Stimulated activated CD4-positive, alpha-beta T cell treated with anti-CD3 and anti-CD28 coated beads, Interleukin-15, amount 100 ng/mL, for 1 hour (primary cell): ENCODE measurements at places on chromosomes 1 and 21.

- DNase-seq = no peak
These were observed 126.9 kb downstream of the TMEM53 start for GRCh38 chr1:44547361-44547760.

GRCh38 chr1:212401838-212402582 is 12.7 kb downstream of the PACC1 start:
- DNase-seq = no peak

DNA sequence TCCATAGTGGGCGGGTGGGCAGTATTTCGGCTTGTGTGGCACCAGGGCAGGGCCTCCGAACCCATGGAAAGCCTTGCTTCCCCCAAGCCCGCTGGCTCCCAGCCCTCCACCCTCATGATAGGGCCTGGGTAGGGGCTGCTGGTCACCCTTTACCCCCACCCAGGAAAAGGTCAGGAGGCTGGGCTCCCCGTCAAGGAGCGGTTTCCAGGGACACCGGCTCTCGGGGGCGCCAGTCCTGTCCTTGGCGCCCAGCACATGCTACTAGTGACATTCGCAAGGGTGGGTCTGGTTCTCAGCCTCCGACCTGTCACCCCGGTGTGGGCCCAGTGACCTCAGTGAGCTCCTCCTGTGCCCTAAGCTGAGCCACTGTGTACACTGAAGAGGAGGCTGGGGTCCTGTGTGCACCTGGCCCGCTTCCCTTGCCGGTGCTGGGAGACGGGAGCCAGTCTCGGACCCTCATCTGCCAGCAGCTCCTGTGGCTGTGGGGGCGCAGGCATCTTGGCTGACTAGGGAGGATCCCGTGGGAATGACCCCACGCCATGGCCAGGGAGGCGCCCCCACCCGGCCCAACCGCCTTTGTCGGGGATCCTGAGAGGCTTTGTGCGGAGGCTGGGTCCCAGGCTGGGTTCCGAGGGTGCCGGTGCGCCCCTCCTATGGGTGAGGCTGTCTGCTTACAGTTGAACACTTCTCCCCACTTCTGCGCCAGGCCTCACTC is 54.6 kb downstream of the SKI start:
- no peak for DNase-seq

- DNase-seq = no peak
These were observed 42.5 kb upstream of the SLC19A1 start for GRCh38 chr21:45584786-45585185.

GRCh38 chr1:66294707-66295370 is 239.1 kb upstream of the SGIP1 start:
- DNase-seq = no peak

DNA sequence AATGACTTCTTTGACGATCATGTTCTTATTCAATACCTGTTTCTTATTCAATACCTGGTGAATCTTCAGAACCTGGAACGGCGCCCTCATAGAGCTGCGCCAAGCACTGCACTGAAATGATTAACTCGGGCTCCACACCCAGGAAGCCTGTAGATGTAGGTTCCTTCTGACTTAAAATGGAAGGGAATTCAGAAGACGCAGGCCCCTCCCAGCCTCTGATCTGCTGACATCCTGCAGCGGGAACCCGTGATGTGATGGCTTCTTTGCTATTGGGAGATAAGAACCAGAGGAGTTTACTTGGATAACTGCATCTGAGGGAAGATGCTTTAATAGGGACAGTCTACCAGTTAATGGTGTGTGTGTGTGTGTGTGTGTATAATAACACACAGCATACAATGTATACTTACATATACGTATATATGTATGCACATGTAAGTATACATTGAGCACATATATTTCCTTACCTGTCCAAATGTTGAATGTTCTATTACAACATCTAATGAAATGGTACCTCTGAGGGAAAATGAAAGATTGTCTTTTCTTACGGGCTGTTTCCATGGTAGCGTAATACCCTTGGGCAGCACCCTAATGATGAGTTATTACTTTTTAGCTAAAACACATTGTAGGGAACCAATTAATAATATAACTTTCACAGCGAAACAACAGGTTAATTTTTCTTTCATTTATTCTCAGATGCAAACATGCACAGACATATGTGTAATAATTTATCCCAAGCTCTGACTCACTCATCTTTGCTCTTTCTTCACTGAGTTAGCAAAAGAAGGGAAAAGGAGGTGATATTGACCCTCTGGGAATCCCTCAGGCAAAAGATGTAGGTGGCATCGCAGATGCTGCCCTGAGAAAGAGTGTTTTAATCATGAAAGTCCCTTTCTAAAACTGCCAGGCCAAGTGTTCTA is 379.8 kb downstream of the SIPA1L2 start:
- DNase-seq = no peak

DNA sequence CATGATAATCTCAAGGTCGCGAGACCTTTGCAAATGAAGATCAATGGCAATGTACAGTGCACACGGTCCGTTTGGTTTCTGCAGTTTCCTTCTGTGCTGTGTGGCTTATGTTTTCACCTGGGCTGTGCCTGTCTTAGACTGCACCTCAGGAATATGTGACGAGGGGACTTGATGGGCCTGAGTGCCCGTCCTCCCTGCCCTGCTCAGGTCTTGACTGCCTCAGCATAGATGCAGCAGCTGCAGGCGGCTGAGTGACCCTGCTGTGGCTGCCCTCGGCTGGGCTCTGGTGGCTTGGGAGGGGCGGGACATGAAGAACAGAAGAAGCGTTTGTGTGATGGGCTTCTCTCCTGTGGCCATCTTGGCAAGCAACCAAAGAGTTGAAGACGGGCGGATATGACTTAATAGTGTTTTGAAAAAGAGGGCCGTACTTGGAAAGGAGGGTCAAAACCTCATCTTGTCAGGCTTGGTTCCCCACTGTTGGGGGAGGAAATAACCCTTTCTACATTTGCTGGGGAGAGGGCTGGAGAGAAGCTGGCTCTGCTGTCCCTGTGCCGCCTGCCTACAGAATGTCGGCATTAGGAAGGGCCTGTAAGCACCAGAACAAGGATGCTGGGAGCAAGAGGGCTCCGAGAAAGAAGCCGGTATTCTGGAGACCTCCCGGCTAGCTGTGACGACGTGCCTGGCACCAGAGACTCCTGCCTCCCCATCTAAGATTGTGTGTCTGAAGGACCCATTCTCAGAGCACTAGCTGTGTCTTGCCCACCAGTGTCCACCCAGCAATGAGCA is 7.1 kb downstream of the MYBPHL start:
- DNase-seq = no peak

- no peak for DNase-seq
These were observed 15.9 kb upstream of the IFNAR1 start for GRCh38 chr21:33308586-33309490.

DNA sequence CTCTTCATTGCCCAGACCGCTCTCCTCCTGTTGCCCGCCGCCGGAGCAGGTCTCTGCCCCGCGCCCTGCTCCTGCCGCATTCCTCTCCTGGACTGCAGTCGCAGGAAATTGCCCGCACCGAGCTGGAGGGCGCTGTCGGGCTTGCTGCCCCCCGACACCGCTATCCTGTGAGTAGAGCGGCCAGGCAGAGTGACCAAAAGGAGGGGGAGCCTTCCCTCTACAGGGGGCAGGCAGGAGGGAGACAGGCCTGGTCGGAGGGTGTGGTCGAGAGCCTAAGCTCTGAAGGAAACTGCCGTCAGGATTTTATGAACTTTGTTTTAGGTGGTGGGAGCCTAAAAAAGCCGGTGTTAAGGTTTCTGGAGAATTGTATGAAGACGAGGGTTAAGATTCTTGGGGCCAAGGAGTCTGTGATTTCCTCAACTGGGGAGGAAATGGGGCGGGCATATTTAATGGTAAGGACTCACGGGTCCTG is 517 bp downstream of the LRIG2 start:
- no peak for DNase-seq

DNA sequence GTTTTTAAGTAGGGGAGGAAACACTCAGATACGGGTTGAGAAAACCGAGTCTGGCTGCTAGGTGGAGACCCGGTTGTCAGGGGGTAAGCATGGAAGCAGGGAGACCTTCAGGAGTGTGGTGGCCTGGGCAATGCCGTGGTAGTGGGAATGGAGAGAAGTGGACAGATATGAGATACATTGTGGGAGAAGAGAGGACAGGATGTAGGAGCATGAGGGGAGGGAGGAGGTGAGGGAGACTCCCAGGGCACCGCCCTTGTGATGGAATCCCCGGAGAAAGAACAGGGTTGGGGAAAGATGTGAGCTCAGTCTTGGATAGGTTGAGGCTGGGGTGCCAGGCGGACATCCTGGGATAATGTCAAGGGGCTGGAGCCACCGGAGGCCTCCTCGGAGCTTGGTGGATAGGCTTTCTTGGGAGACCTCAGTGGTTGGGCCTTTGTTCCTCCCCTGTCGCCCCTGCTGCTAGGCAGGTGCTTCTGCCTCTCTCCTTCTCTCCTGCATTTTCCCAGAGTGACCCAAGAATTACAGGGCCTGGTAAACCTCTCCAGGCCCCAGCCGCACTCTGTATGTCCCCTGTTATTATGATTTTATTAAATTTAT is 21.3 kb downstream of the ZNF362 start:
- DNase-seq = no peak

- DNase-seq = no peak
These were observed 10.0 kb upstream of the MCOLN3 start for GRCh38 chr1:85058311-85058710.

DNA sequence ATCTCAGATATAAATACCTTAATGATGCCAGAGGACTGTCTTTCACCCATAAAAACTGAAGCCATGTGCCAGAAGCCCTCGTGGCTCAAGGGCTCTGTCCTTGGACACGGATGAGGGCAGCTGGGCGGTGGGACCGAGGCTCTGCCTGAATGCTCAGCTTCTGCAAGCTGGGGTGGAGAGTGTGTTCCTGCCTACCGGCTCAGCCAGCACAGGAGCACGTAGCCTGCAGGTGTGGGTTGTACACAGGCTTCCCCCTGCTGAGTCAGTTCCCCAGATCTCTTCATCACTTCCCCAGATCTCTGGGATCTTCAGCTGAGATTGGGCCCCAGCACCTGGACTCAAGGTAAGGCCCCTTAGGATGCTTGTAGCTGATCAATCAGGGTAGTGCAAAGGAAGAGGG is 15.4 kb downstream of the KCNJ15 start:
- DNase-seq = no peak

DNA sequence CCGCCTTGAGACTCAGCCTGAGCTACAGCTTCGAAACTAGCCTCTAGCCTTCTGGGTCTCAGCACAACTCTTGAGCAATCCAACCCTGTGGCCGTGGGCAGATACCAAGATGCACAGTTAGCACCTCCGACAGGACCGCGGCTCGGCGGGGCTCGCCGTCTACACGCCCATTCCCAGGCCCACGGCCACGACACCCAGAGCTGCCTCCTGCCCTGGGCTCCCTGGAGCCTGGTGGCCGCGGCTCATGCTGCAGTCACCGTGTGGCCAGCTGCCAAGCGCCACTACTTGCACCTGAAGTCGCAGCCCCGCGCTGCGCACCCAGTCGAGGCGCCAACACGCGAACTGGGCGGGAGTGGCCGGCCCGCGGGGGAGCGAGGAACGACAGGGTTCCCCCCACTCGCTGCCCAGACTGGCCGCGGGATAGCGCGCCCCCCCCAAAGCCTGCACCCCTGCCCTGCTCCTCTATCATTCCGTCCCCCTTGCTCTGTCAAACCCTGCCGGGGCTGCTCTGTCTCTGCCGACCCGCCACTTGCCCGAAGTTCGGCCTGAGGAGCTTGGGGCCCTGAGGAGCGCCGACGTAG is 729 bp upstream of the CDCA8 start:
- DNase-seq = no peak

DNA sequence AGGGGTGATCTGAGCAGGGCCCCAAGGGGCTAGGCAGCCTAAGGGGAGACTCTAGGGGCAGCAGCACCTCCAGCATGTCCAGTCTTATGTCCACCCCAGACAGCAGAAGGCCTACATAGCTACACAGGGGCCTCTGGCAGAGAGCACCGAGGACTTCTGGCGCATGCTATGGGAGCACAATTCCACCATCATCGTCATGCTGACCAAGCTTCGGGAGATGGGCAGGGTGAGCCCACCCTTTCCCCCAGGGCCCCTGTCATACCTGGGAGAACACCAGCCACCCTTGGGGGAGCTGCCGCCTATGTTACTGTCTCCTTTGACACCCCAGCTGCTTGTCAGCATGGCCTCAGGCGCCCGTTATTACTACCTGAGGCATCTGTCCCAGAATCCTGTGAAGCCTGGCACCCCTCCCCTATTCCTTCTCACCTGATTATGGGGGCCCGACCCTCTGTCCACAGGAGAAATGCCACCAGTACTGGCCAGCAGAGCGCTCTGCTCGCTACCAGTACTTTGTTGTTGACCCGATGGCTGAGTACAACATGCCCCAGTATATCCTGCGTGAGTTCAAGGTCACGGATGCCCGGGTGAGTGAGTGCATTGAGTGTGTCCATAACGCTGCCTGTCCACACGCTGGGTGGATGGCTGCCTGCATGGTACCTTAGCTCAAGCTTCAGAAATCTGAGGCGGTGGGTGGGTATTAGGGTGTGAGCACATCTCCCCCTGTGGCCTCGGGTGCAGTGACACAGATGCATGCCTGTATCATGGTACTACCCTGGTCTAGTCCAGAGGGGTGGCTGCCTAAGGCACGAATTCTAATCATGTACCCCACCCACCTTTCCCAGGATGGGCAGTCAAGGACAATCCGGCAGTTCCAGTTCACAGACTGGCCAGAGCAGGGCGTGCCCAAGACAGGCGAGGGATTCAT is 29.7 kb upstream of the KDM4A start:
- DNase-seq = no peak

DNA sequence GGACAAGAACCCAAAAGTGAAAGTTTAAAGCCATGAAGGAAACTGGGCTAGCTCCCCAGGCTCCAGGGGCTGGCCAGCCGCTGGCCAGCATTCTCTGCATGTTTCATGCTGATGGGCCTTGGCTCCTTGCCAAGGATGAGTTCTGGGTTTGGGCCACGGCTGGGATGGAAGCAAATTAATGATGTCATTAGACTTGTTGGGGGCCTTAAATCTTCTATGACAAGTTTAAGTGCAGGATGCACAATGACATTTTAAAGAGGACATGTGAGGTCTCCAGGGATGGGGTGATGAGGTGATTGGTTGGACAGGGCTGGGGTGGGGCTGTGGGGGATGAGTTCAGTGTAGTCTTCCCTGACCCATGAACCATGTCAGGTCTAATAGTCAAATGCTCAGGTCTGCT is 199.6 kb downstream of the TRABD2B start:
- DNase-seq = no peak

GRCh38 chr1:230113593-230114236 is 46.7 kb downstream of the GALNT2 start:
- no peak for DNase-seq

DNA sequence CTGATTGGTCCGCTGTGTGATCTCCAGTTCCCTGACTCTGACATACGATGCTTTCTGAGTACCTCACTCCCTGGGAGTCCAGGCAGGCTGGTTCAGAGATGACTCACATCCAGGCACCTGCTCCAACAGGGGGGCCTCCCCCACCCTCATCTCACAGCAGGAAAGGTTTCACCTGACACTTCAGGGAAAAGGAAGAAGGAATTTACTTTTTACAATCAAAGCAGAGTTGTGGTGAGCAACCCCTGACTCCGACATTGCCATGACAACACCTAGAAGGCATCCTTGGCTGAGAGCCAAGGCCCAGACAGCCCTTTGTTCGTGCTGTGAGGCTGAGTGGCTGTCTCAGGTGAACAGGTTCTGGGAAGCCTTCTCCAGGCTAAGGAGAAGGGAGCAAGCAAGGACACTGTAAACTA is 164.6 kb upstream of the GJB5 start:
- no peak for DNase-seq
